NCI-H1105 treated with DMSO at 0.1 percent for 48 hours (cell line): ENCODE measurements at places on chromosomes 5 and 9.
A peak's percentile ranks its signal among the peaks of the same experiment; 100 is the strongest.

GRCh38 chr9:76617497-76618175 lies 146.6 kb upstream of the PCA3 start:
- no peak for DNase-seq

- no peak for DNase-seq
Measured at GRCh38 chr9:26462213-26462612, 430.4 kb downstream of the CAAP1 start.

DNA sequence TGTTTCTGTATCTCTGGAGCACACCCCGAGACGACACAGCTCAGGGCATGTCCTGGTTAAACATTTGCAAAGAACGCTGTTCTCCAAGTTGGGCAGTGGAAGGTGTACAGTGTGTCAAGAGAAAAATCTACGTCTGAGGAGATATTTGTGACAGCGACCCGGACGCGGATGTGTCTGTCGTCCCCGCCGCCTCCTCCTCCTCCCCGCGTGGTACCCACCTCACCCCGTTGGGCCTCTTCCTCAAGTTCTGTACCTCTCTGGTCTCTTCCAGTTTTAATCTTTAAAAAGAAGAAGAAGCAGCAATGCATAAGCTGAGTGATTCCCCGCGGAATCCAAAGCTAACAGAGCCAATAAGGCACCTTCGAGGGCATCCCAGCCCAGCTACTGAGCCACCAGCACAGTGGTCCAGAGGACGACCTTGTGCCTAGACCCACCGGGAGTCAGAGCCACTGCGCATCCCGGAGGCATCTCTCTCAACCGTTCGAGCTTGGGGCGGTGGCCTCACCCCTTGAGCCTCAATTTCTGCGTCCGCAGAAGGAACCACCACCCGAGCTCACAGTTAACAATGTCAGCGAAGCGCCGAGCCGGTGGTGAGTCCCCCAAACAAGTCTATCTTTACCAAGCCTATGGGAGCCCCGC lies 467 bp downstream of the C9orf78 start:
- no peak for DNase-seq

- no peak for DNase-seq
Measured at GRCh38 chr9:87687207-87687606, 38.7 kb upstream of the CTSL start.

DNA sequence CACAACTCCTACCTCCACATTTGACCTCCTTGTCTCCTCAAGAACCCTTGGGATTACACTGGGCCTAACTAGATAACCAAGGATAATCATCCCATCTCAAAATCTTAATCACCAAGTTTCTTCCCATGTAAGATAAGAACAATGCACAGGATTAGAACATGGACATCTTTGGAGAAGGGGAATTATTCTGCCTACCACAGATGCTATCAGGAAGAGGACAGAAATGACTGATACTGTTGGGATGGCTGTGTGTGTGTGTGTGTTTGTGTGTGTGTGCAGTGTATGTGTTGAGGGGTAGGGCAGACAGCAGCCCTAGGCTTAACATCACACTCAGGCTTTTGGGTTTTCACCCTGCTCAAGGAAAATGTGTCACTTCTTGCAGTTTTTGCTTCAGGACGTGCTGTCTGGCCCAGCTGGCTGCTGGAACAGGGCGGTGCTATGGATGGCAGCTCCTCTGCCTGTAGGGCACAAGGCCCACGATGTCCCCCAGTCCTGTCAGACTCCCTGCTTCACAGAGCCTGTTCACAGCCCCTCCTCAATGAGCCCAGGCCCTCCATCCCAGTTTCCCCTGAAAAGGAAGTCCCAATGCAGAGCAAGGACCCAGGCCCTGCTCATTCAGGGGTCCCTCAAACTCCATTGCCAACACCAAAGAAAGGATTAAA lies 7.7 kb downstream of the CA9 start:
- DNase-seq: no peak

DNA sequence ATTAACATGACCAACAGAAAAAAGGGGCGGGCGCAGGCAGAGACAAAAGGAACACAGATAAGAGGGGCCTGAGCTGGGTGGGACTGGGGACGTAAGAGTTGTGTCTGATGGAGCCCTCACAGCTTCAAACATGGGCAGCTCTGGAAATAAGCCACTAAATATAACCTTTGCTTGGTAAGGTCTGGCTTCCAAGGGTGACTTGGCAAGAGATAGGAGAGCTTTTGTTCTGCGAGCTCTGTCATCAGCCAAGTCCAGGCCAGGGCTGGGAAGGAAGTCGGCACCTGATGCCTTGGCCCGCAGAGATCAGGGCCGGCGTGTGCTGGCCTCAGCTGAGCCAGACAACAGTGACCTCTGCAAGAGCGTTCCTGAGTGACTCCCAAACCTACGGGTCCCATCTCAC lies 11.8 kb downstream of the TRUB2 start:
- DNase-seq: no peak

DNA sequence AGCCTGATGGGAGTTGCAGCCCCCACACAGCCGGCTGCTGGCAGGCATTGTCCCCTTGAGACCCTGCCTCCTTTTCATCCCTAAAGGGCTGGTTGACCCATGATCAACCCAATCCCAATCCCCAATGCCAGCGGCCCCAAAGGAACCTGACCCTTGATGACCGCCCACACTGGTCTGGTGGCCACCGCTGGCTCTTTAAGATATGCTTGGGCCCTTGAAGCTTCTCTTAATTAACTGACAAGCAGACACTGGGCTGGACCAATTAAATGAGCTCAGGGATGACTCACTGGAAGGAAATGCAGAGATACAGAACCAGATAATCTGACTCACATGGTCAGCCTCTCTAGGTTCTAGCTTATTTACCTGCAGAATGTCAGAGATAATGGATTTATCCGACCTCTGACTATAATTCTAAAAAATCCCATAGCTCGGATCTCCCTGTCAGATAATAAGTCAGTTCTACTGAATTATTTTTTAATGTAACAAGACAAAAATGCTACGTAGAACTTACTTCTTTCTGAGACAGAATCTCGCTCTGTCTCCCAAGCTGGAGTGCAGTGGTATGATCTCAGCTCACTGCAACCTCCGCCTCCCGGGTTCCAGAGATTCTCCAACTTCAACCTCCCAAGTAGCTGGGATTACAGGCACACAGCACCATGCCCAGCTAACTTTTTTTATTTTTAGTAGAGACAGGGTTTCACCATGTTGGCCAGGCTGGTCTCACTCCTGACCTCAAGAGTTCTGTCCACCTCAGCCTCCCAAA lies 11.1 kb upstream of the MLANA start:
- DNase-seq: no peak

DNA sequence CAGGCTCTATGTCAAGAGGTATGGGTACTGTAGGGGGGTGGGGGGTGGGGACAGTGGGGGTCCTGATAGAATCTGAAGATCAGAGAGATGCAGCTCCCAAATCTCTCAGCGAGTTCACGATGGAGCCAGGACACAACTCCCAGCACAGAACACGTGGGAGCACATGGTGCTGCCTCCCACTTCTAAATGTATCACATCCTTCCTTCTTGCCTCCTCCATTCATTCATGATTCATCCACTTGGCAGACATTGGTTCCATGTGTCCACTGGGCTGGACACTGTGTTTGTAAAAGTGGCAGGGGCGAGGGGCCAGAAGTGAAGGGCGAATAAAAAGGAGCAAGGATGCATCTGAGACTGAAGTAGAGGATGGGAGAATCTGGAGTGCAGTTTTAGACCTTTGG lies 33.9 kb downstream of the SH3TC2 start:
- DNase-seq: no peak

GRCh38 chr5:116488356-116489041 lies 86.1 kb downstream of the SEMA6A start:
- DNase-seq: no peak

GRCh38 chr9:106616026-106616425 lies 246.9 kb upstream of the ZNF462 start:
- DNase-seq: no peak

GRCh38 chr5:142015781-142016533 lies 3.1 kb upstream of the GNPDA1 start:
- no peak for DNase-seq

GRCh38 chr9:16867576-16868311 lies 2.7 kb downstream of the BNC2 start:
- no peak for DNase-seq

GRCh38 chr5:10424124-10424731 lies 17.5 kb upstream of the ROPN1L start:
- peak; percentile 40 for DNase-seq
